ENCODE measurements at places on chromosomes 16 and 17. TPM values are rescaled to one million over a fixed set of nuclear protein-coding genes. Genes with fewer than 3 reads are reported as not detected.
A peak's percentile ranks its signal among the peaks of the same experiment; 100 is the strongest.

DNA sequence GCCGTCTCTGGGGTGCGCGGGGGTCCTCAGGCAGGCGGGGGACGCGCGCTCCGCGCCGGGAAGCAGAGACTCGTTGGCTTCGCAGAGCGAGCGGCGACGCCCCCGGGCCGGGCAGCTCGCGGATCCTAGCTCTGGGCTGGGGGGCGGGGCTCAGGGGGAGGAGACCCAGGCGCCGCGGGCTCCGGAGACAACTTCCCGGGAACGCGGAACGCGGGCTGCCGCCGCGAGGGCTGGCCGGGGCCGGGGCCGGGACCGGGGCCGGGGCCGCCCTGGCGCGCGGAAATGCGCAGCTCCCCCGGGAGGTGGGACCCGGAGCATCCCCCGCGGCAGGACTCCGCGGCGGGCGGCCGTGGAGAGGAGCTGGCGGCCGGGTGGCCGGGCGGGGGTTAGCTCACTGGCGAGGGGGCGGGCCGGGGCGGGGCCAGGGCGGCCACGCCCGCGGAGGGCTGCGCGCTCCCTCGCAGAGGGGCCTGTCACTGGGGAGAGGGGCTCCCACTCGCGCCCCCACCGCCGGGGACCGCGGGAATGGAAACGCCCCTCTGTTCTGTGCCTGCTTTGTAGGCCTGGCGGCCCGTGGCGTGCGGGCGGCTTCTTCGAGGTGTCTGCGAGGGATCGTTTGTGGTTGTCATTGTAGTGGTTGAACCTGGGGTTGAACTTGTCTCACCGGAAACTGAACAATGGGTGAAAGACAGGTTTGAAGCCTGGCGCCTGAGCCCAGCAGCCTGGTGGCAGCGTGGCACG lies at the start of gene GAS7:
TSS of gene GAS7 (minus strand) at position 98 of the 741 bp plus-strand sequence.
- H3K4me1 ChIP-seq: no peaks in the 10 kb centered on the region
- H3K36me3 ChIP-seq: no peaks in the 10 kb centered on the region
- no peak within 1 kb of the TSS for H3K27ac ChIP-seq
- peak; percentile 81 for DNase-seq
- H3K4me3 ChIP-seq: peak within 1 kb of the TSS; percentile 63
- peaks cover 33% of the 10 kb centered on the region for H3K27me3 ChIP-seq

GRCh38 chr17:50174444-50174843 lies 8.6 kb downstream of the SGCA start:
- H3K27ac ChIP-seq: peak overlapping the region; percentile 61
- no peaks in the 10 kb centered on the region for H3K27me3 ChIP-seq
- no peak overlapping the region for H3K4me3 ChIP-seq

DNA sequence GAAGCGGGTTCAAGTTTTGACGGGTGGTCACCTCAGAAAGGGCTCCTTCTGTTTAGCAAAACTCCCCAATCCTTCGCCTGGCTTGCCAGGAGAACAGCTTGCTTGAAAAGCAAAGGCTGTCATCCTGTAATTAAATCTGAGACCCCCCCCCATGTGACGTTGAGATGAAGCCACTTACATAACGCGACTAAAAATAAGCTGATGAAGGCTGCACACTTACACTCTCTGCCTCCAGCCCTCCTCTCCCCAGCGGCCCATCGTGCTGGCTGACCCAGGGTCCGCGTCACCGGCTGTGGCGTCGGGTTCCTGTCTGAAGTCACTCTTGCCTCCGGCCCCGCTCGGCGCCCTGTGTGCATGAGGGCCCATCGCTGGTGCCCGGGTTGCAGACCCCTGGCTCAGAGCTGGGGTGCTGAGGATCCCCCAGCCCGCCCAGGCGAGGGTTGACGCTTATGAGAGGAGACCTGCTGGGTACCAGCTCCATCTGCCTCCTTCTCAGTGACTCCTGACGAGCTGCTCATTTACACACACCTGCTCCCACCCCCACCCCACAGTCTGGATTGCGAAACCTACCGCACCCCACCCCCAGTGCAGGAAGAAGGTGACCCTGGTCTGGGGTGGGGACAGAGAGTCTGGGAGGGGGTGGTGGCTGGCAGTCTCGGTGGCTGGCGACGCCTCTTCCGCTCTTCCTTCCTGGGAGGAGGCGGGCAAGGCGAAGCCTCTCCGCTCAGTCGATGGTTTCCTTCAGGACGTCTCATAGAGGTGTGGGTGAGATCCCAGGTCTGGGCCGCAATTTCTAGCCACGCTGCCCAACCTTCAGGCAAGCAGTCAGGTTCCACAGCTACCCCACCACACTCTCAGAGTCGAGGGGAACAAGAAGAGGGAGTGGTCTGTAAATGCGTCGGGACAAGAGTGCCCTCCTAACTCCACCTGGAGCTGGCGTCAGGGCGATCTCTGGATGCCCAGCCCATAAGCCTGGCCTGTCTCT lies 3.1 kb upstream of the BAIAP2 start:
- peaks cover 7% of the 10 kb centered on the region for H3K4me1 ChIP-seq
- DNase-seq: peak; percentile 20
- no peaks in the 10 kb centered on the region for H3K36me3 ChIP-seq
- H3K27me3 ChIP-seq: peaks cover 17% of the 10 kb centered on the region

- no peak for DNase-seq
- H3K36me3 ChIP-seq: no peaks in the 10 kb centered on the region
- no peak overlapping the region for H3K27ac ChIP-seq
- no peak overlapping the region for H3K4me3 ChIP-seq
- no peaks in the 10 kb centered on the region for H3K27me3 ChIP-seq
These were observed 398.6 kb downstream of the CPPED1 start for GRCh38 chr16:12405089-12405488.

- H3K4me3 ChIP-seq: peak overlapping the region; percentile 62
- H3K27ac ChIP-seq: no peak overlapping the region
- peaks cover 82% of the 10 kb centered on the region for H3K27me3 ChIP-seq
- no peak for DNase-seq
- H3K4me1 ChIP-seq: no peaks in the 10 kb centered on the region
These were observed 850 bp downstream of the PPM1E start for GRCh38 chr17:58756246-58757161.

DNA sequence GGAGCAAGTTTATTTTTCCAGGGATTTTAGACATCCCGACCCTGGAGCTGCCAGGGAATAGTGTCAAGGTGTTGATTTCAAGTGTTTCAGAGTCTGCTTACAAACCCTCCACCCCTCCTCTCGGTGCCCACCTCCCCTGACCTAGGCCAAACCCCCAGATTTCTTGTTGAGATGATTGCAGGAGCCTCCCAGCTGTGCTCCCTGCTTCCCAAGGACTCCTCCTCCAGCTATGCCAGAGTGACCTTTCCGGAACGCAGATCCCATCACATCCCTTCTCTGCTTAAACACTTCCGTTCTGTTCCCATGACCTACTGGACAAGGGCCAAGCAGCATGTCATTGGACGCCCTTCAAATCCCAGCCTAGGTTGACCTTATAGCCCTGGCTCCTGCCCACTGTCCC lies 23.7 kb upstream of the CDH1 start:
- peaks cover 11% of the 10 kb centered on the region for H3K27me3 ChIP-seq
- no peak for DNase-seq
- H3K27ac ChIP-seq: no peak overlapping the region

MYH8 gene
- 0.32 TPM for total RNA-seq

DNA sequence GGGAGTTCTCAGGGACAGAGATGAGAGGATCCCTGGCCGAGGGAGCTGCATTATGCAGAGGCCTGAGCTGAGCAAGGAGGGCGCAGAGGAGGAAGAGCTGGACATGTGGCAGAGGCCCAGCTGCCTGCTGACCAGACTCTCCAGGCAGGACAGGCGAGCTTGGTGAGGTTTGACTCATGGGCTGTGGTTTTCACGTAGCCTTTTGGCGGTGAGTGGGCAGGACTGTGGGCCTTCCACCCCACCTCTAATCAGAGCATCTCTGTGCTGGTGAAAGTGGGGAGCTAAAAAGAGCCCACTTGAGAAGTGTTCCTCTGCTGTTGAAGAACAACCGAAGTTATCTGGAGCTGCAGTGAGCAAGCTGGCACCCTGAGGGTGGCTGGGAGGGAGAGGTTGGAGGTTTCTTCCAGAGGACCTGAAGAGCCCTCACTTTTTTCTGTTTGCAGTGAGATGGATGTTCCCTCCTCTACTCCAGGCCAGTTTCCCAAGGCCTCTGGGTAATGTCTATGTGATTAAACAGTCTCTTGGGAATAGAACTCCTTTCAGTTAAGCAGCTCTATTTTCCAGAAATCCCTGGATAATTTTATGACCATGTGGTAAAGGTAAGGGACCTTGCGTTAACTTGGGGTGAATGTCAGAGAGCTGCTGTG lies 11.9 kb downstream of the EPN2 start:
- peaks cover 45% of the 10 kb centered on the region for H3K4me1 ChIP-seq
- no peak overlapping the region for H3K4me3 ChIP-seq

DNA sequence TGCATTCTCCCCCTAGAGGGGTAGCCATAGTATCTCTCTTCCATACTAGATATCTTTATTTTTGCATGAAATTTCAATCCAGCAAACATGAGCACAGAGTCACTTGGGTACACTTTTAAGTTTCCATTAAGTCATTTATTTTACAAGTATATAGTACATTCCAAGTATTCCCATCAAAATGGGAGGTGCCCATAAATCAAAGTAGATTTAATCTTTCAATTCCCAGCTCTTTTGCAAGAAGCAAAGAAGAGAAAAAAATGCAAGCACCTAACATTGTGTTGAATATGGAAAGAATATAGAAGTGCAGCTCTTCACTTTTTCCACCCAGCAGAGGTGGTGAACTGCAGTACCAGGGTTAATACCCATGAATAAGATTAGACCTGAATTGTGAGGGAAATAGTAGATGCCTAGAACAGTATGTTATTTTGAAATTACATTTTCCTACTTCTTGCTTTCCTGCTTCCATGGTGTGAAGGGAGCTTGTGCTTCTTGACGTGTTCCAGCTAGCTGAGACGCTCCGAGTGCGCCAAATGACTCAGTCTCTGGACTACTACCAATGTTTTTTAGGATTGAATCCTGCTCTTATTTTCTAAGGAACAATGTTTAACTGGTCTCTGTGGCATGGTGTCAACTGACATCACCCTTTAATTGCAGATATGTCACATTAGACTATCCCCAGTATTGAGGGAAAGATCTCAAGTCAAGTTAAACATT lies 151.1 kb upstream of the MAF start:
- no peak overlapping the region for H3K4me3 ChIP-seq
- no peaks in the 10 kb centered on the region for H3K36me3 ChIP-seq
- no peak overlapping the region for H3K27ac ChIP-seq
- no peaks in the 10 kb centered on the region for H3K27me3 ChIP-seq

DNA sequence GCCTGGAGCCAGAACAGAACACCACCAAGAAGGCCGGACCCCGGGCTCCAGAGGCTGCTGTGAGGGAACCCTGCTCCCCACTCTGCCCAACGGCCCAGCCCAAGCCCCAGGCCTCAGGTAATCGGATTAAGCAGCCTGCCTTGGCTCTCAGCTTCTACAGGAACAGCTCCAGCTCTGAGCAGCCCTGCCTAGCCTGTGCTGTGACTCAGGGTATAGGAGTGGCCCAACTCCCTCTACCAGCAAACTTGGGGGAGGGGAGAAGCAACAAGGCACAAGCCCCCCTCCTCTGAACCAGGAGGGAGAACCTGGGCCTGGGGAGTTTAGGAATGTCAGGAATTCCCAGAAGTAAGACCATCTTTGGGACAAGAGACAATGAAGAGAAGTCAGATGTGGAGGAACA lies 849 bp upstream of the SOX15 start:
- DNase-seq: no peak
- H3K36me3 ChIP-seq: peaks cover 79% of the 10 kb centered on the region
- H3K27me3 ChIP-seq: no peaks in the 10 kb centered on the region
- H3K27ac ChIP-seq: peak overlapping the region; percentile 69

- H3K4me1 ChIP-seq: no peaks in the 10 kb centered on the region
- peaks cover 5% of the 10 kb centered on the region for H3K27me3 ChIP-seq
- no peak for DNase-seq
- H3K27ac ChIP-seq: no peak overlapping the region
- H3K4me3 ChIP-seq: no peak overlapping the region
- no peaks in the 10 kb centered on the region for H3K36me3 ChIP-seq
These were observed 9.8 kb upstream of the RABEP1 start for GRCh38 chr17:5272322-5272721.

PRSS8 gene
- total RNA-seq: not detected

DNA sequence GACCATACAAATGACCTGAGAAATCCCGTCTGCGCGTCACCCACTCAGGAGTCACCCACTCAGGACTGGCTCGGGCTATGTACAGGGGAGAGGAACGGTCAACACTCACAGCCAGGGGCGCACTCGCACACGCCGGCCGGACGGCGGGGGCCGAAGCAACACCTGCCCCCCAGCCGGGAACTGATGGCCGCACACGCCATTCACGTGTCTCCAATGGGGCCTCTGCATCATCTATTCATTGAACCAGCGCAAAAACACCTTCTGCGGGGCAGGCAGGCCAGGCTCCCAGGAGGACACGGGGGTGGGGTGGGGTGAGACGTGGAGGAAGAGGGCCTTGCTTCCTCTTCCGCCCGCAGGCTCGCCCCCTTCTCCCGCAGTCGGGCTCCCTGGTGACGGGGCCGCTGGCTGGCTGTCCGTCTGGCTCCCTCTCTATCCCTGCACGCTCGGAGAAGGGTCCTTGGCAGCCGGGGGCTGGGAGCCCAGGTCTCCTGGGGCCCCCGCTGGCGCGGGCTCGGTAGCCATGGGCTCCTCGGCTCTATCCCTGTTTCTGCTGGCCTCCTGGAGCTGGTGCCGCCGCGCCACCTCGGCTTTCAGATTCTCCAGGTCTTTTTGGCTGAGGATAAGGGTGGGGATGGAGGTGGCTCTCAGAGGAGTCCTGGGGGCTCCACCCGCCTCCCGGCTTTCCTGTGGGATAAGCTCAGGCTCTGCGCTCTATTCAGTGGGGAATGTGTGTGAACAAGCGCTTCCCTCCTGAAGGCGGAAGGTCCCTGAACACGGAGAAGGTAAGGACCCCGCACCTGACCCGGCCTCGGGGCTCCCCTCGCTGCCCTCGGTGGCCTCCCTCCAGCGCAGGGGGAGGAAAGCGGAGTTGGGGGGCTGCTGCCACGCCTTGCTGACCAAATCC lies 21.1 kb downstream of the CLUH start:
- H3K4me1 ChIP-seq: peaks cover 38% of the 10 kb centered on the region
- H3K27ac ChIP-seq: peak overlapping the region; percentile 9
- H3K4me3 ChIP-seq: no peak overlapping the region
- DNase-seq: no peak

TRAPPC2L gene
- 38.7 TPM for total RNA-seq

BEAN1 gene
- total RNA-seq: not detected

CLN3 gene
- total RNA-seq: 13.5 TPM

DNA sequence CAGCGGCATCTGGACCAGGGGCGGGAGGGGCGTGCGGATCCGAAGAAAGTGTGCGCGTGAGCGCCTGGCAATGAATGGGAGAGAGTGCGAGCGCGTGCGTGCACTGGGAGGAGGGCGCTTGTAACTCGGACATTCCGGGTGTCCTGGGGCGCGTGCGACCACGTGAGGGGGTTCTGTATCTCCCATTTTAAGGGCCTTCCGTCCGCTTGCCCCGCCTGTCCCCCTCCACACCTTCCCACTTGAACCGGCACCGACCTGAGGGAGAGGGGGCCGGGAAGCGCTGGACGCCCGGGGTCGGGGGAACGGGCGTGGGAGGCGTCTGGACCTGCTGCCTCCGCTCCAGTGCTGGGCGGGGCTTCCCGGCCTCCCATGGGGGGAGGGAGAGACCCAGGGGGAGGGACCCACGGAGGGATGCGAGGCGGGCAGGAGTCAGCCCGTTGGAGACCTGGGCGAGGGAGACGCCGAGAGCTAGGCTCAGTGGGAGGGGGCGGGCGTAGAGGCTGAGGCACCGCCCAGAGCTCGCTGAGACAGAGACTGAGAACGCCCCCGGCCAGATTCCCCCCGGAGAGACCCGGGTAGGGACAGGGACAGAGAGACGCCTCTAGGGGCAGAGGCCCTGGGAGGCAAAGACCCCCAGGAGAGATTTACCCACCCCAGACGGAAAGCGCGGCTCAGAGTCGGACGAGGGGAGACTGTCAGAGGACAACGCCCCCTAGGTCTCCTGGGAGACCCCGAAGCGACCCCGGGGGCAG lies at the start of gene KREMEN2:
TSS of gene KREMEN2 (plus strand) at position 553 of the 752 bp plus-strand sequence. CDS start 246 bp downstream, outside the sequence.
- DNase-seq: peak; percentile 50
- no peak within 1 kb of the TSS for H3K27ac ChIP-seq

AXIN2 gene
- total RNA-seq: 7.9 TPM
